ENCODE measurements at places on chromosomes 3 and 15.

DNA sequence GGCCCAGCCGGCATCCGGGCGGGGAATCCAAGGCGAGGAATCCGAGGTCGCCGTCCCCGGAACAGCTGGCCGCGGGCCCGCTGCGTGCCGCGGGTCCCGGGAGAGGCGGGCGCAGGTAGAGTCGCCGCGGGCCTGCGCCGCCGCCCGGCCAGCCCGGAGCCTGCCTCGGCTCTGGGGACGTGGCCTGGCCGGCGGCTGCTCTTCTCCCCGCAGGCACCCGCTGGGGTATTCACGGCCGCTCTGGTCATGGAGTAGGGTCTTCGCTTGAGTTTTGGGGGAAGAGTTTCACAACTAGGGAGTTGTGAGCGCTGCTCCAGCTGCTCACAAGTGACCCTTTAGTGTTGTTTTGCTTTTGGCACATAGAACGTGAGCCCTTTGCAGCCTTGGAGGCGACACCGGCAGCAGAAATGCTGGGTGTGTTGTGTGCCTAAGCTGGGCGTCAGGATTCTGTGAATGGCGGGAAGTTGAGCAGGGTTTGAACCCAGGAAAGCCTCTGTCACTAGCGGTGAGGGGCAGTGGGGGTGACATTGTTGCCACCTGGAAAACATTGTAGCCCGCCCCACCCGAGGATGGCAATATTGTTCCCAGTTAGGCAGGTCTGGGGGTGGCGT, 4.0 kb downstream of the TRIM71 start:
- no peak for DNase-seq

- DNase-seq: no peak
These were observed 207.9 kb upstream of the CHRNA7 start for GRCh38 chr15:31822463-31822862.

DNA sequence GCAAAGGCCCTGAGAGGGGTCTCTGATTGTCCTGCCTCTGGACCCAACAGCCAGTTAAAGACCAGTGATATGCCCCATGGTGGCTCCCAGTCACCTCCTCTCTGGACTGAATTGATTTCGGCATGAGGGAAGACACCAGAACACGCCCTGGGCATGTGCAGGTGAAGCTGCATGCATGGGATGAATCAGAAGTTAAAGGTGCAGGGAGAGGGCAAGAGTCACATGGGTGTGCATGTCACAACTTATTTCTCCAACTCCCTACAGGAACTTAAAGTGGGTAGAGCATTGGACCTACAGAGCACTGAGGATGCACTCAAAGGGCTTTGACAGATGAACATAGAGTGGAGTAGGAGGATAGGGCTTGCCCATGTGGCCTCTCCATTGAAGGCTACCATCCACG, 16.9 kb upstream of the RHCG start:
- no peak for DNase-seq

- no peak for DNase-seq
These were observed 128.1 kb upstream of the IL12A start for GRCh38 chr3:159860269-159861116.

DNA sequence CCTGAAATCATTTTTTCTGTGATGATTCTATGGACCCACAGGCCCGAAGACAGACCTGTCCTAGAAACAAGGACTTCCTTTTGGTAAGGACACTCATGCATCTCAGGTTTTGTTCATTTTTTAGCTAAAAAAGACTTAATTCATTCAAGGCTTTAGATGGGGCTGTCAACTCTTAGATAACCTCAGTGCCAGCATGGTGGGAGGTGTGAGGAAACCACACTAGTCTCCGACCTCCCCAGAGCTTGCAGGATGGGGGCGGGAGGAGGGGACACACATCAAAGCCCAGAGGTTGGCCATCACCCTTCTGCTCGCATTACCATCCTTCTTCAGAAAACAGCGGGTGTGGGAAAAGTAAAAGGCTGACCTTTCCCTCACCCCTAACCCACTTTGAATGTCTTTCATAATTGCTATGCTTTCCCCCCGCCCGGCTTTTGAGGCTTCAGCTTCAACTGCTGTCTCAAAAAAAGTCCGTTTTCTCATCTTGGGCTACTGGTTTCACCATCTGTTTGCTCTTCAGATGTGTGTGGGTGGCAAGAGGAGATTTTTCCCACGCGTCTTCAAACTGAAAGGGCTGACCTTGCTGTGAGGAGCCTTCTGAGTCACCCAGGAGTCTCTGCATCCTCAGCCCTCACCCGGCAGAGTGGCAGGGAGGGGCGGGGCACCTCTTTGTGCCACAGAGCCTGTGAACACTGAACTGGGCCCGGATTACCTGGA, 27.6 kb upstream of the CXCR6 start:
- peak; percentile 59 for DNase-seq

GRCh38 chr3:153680526-153680925, 440.7 kb upstream of the ARHGEF26 start:
- DNase-seq: no peak

- no peak for DNase-seq
These were observed 684.1 kb downstream of the NTRK3 start for GRCh38 chr15:87572381-87572910.

DNA sequence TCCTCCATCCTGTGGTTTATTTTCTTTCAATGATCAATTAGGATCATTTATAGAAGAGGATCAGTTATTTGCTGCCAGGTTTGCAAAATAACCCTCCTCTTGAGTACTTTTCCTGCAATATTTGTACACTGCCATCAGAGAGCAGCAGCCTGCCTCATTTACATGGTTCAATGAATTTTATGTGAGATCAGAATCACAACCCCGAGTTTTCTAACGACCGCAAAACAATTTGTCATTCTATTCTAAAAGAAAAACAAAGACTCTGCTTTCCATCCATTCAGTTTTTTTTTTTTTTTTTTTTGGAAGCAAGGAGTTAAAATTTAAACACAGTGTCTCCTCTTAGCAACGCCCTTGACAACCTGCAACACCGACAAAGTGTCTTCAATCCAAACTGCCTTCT, 146.9 kb downstream of the RAB11A start:
- DNase-seq: no peak

DNA sequence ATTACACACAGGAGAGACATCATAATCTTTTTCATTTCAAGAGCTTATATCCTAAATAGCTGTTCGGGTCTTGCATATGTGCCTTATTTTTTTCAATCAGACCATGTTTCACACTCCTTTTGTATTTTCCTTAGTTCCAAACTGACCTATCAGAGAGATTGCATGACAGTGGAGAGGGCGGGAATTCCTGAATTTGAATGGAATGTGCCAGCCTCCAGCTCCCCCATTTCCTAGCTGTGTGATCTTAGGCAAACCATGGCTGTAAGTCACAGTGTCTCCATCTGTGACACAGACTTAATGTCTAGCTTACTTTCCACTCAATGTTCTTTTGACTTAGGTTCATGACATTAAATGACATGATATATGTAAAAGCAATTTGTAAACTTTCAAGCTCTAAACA, 62.0 kb upstream of the CSTA start:
- DNase-seq: no peak

DNA sequence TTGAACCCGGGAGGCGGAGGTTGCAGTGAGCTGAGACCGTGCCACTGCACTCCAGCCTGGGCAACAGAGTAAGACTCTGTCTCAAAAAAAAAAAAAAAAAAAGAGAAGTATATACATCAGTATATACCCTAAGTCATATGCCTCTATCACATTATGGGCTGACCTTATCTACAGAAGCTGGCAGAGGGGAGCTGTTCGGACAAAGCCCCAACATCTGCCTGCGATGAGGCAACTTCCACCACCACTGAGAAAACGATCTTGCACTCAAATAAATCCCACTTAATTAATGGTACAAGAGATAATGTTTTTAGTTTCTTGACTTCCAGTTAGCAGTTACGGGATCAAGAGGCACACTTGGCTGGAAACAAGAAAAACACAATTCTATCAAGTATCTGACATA, 2.2 kb downstream of the GLT8D1 start:
- DNase-seq: no peak

- DNase-seq: no peak
These were observed 35.9 kb upstream of the IREB2 start for GRCh38 chr15:78402061-78402610.

- no peak for DNase-seq
These were observed 68.4 kb upstream of the MFGE8 start for GRCh38 chr15:88981244-88982215.

GRCh38 chr3:106829206-106829605, 548.0 kb upstream of the CCDC54 start:
- DNase-seq: no peak

- no peak for DNase-seq
These were observed 190.8 kb downstream of the ZNF621 start for GRCh38 chr3:40715551-40715950.

DNA sequence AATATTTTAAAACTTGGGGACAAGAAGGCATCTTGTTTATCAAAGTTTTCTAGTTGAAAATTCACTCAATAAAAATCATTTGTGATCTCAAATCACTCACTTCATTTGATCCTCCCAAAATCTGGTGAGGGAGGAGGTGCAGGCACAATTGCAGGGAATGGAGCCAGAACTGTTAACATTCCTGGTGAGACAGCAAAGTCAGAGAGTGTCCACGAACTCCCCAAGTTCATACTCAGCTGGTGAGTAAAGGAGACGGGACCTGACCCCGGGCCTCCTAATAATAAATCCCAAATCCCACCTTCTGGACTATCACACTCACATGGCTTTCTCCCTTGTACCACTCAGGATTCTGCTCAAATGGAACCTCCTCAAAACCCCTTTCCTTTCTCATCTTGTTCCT, 252.3 kb upstream of the LRTM1 start:
- no peak for DNase-seq

DNA sequence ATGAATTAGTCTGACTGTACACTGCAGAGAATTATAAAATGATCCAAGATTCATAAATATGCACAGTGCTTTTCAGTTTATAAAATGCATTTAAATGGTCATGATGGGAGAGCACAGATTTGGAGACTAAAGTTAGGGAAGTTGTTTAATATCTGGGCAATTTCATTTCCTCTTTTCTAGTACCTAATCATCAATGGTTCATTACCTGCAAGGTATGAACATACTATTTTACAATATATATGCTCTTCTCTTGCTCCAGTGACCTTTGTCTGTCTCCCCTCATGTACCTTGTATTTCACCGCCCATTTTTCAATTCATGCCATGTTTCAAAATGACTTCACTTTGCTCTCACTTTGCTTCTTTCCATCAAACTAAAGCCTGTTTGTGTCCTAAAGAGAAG, 114.5 kb downstream of the SUCNR1 start:
- no peak for DNase-seq

- no peak for DNase-seq
These were observed 242.0 kb downstream of the NEK10 start for GRCh38 chr3:27127195-27127594.

- no peak for DNase-seq
These were observed 27.2 kb downstream of the WNT7A start for GRCh38 chr3:13852638-13853009.

DNA sequence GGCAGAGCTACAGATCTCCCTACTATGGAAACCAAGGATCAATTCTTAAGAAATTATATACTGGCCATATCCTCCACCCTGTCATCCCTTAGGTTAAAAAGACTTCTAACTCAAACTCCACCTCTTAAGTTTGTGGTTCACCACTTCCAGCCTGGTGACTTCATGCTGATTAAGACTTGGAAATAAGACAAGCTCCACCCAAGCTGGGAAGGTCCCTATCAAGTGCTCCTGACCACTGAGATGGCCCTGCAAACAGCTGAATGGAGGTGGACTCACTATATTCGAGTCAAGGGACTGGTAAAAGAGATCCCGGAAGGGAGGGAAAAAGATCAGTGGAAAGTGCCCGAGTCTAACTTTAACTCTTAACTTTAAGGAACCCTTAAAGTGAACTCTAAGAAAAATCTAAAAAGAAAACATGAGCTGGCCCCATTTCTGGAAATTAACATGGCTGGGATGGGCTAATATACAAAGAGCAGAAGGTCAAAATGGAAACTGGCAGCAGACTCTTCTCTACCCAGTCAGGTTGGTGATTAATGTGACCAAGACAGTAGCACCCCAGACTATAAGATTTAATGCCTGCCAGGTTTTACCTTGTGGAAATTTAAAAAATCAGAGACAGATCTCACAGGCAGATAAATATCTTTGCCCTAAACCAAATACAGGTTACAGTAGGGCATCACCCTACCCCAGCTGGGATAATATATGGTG, 43.9 kb downstream of the PPCDC start:
- no peak for DNase-seq

DNA sequence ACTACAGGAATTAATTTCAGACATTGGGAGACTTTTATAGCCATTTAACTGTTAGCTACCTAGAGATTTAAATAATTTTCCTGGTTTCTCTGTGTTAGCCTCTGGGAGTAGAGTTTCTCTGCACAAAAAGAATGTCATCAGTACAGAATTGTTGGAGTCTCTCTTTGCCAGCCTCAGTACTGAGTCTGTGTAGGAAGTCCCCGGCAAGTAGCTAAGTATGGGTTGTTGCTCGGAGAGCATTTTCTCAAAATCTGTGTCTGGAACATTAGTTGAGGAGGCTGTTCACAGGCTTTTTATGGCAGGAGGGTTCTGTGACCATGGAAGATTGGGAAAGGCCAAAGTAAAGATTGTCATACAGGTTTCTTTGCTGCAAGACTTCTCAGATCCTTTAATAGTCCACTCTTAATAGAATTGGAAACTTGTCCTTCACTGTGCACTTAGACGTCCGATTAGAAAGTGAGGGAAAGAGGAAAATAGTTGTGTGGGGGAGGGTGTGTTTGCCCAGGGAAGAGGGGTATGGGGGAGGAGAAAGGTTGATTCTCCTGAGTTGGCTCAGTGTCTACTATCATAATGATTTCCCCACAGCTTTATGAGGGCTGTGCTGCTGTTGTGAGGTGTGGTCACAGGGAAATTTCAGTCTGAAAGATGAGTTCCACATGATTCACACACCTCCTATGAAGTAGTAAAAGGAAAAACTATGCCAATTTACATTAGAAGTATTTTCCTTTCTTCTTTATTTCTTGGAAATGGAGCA, 207.1 kb downstream of the PTPRG start:
- DNase-seq: no peak

- no peak for DNase-seq
These were observed 107.6 kb downstream of the LRRK1 start for GRCh38 chr15:101026656-101027272.

- no peak for DNase-seq
These were observed 509.5 kb downstream of the TBL1XR1 start for GRCh38 chr3:176687754-176688153.

GRCh38 chr15:68789091-68789490, 31.6 kb downstream of the ANP32A start:
- no peak for DNase-seq

- DNase-seq: no peak
These were observed 33.1 kb upstream of the NEO1 start for GRCh38 chr15:73019154-73019553.
